ENCODE measurements at places on chromosomes 6 and 20.
A peak's percentile ranks its signal among the peaks of the same experiment; 100 is the strongest.

- no peak for DNase-seq
Measured at GRCh38 chr6:45613656-45614055, 235.9 kb upstream of the SUPT3H start.

GRCh38 chr20:10631126-10631525, 42.7 kb downstream of the JAG1 start:
- DNase-seq = no peak

- no peak for DNase-seq
Measured at GRCh38 chr6:19325335-19325789, 511.8 kb upstream of the ID4 start.

DNA sequence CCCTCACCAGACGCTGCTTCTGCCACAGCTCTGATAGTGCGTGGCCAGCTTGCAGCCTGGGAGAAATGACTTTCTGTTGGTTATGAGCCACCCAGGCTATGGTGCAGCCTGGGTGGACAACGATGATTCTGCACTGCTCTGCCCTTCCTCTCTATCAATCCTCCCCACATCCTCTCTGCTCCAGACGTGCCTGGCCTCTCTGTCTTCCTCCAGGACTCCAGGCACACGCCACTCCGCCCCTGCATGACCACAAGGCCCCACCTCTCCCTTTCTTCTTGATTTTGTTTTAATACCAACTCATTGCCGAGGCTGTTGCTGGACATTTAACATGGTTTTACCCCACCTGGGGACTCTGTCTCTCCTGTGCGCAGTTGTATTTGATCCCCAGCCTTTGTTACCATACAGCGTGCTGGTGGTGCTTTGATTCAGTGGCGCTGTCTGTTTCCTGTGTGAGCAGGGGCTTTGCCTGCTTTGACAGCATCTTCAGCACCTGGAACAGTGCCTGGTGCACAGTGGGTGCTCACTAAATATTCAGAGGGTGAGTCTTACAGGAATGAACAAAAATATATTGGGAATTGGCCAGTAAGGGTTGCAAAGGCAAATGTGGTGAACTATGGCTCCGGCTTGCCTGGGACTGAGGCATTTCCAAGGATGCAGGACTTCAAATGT, 280.9 kb downstream of the CDH26 start:
- DNase-seq = no peak

GRCh38 chr6:75052491-75052890, 153.4 kb downstream of the COL12A1 start:
- no peak for DNase-seq

- no peak for DNase-seq
Measured at GRCh38 chr6:169254456-169255316, 1.0 kb upstream of the THBS2 start.

DNA sequence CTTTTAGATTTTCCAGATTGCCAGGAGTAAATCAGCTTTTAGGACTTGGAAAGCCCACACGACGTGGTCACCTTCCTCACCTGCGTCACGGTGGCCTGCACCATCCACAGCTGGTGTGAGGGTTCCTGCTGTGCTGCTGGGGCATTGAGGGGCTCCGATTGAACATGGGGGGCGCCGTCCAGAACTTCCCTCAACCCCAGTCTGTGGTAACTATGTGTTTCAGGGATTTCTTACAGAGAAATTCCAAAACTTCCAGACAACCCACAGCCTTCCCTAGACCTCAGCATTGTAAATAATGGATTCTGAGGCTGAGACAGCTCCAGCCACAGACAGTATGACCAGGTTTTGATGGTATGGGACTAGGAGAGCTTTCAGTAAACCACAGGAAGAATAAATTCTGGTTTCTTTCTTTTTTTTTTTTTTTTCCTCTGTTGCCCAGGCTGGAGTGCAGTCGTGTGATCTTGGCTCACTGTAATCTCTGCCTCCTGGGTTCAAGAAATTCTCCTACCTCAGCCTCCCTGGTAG, 46.7 kb upstream of the IRF4 start:
- peak; percentile 22 for DNase-seq

- DNase-seq = no peak
Measured at GRCh38 chr6:116611056-116611455, 5.2 kb upstream of the RSPH4A start.

DNA sequence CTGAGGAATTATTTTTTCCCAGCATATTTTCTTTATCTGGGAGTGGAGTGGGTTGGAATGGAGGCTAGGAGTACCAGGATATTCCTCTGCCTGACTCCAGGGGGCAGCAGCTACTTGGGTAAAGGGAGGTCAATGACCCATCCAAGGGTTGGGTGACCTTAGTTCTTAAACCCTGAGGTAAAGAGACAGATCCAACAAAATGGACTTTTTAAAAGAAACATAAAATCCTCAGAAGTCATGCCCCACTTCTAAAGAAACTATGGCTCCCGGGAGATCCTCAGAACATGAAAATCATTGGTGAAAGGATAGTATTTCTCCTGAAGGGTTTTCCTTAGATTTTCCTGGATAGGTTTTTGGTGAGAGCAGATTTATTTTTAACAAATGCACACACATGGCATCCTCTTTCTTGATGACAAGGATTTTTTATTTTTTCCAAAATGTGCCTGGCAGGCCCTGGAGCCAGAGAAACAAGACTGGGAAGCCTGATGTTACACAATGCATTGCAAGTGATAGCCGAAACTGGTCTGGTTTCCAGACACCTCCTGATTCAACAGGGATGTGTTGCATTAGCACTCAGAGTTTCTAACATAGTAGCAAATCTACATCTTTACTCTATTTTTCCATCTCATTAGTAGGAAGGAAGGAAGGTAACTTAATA, 240.9 kb upstream of the BTBD3 start:
- DNase-seq = peak; percentile 9

DNA sequence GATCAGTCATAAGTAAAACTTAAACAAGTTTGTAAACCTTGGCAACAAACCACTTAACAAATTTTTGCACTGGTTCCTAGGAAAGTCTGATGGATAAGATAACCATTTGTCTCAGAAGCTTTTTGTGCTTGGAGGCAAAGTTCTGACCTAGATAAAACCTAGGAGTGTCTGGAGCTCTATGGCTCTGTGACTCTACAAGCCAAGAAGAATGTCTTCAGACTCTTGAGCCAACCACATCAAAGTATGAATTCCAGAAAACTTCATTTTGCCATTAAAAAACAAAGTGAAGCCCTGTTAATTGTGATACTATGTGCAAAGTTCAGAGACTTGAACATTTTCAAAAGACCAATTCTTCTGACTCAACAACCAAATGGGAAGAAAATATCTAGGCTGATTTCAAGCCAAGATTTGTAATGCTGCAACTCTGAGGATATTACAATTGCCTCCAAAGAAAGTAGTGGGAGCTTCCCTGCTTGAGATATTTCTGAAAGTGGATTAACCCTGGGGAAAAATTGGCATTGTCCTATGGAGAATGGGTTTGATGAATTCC, 158.1 kb upstream of the FOXQ1 start:
- DNase-seq = no peak

- DNase-seq = no peak
Measured at GRCh38 chr6:142693441-142693840, 251.5 kb downstream of the HIVEP2 start.

GRCh38 chr6:95578106-95578410, 723 bp downstream of the MANEA start:
- DNase-seq = no peak

- no peak for DNase-seq
Measured at GRCh38 chr6:105536961-105537360, 134.1 kb upstream of the PREP start.

GRCh38 chr20:63702036-63702665, 5.6 kb downstream of the ARFRP1 start:
- DNase-seq = no peak

GRCh38 chr20:37523012-37523391, 2.0 kb downstream of the NNAT start:
- no peak for DNase-seq

GRCh38 chr6:76843054-76843822, 620.1 kb downstream of the HTR1B start:
- DNase-seq = no peak

GRCh38 chr6:29628419-29629281, 4.3 kb downstream of the GABBR1 start:
- no peak for DNase-seq

All from non-pigmented ciliary epithelial cell (primary cell).